Nucleus accumbens (tissue), 56 donors: ENCODE measurements at places on chromosomes 5 and 9.

DNA sequence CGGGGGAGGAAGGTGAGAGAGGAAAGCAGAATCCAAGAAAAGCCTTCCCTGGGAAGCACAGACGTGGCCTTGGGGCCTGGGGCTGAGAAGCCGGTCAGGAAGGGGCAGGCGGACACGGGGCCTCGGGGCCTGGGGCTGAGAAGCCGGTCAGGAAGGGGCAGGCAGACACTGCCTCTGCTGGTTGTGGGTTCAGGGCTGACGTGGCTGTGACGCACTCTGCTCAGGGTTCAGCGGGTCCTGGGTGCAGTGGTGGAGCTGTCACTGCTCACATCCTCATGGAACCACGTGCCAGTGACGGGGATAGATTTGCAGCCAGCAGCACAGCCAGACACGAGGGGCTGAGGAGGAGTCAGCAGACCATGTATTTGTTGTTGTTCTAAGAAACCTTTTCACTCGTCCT is 12.8 kb downstream of the PAEP start:
- DNase-seq = no peak

GRCh38 chr5:98641671-98642070 is 131.8 kb upstream of the RGMB start:
- DNase-seq = no peak

GRCh38 chr9:10026443-10026984 is 586.3 kb downstream of the PTPRD start:
- no peak for DNase-seq

DNA sequence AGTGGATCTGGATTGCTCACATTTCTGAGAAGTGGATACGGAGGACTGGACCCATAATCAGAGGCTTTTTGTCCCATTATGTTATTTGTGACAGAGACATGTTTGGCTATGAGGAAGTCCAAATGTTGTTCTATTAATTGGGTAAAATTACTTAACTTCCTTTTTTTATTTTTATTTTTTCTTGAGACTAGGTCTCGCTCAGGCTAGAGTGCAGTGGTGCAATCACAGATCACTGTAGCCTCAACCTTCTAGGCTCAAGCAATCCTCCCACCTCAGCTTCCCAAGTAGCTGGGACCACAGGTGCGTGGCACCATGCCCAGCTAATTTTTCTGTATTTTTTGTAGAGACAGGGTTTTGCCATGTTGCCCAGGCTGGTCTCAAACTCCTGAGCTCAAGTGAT is 11.9 kb upstream of the PGGT1B start:
- no peak for DNase-seq

GRCh38 chr5:96703384-96703920 is 41.3 kb downstream of the CAST start:
- no peak for DNase-seq

- DNase-seq = no peak
Observed at GRCh38 chr5:134975843-134976242, 8.1 kb downstream of the CATSPER3 start.

DNA sequence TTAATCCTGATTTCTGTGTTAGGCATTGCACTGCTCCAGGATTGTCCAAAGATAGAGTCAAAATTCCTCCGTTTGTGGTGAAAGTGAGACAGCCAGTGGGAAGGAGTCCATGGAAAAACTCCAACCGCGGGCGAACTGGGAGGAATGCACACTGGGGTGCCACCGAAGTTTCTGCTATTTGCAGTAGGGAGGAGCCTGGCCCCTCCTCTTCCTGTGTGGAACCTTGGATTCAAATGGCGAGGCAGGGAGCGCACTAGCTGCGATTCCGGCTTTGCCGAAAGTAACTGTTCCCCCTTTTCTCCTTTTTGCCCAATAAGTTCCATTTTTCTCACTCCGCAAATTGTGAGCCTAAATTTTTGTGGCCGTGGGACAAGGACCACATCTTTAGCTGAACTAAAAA is 9.3 kb downstream of the BAAT start:
- no peak for DNase-seq

DNA sequence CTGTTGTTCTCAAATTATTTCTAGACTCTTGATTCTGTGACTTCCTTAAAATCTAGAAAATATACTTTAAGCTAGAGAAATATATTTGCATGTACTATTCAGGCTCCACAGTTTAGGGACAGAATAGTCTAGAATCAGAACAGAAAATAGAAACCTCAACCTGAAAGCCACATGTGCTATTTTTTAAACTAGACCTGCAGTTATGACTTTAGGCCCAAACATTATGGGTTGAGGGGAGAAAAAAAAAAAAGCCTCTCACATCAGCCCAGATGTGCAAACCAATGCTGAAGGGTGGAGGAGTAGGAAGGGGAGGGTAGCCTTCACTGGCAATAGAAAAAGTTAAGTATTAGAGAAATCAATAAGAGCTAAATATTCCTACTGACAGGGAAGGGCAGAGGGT is 35.7 kb downstream of the ELL2 start:
- no peak for DNase-seq

DNA sequence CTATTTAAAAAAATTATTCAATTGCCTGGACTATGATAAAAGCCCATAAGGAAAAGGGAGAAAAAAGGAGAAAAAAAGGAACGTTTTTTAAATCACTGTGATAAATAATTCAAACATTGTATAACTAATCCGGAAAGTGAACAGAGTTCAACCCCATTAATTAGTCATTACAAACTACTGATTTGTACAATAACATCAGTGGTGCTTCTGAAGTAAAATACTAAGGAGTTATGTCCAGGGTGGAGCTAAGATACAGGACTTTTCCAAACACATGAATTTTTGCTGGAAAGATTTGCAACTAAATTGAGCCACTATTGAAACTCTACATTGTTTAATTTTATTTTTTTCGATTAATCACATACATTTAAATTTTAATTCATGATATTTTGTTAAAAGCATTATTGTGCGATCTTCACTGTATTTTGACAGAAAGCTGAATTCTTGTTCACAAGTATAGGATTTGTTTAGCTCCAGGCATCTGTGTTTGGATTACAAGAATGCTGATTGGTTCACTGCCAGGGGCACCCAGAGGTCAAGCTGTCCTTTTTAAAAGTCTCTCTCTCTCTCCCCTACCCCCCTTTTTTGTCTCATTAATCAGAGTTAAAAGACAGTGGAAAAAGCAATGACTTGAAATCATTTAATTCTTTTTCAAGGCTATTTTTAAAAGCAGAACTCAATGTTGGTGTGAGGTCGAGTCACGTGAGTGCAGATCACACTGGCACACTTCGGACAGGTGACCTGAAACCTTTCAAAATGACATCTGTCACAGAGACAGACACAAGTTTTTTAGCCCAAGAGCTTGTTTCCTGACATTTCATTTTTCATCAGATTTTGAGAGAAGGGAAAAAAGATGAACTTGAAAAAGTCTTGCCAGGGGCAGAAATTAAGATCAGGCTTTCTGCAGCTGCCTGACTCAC is 387.3 kb downstream of the NR2F1-AS1 start:
- DNase-seq = no peak

DNA sequence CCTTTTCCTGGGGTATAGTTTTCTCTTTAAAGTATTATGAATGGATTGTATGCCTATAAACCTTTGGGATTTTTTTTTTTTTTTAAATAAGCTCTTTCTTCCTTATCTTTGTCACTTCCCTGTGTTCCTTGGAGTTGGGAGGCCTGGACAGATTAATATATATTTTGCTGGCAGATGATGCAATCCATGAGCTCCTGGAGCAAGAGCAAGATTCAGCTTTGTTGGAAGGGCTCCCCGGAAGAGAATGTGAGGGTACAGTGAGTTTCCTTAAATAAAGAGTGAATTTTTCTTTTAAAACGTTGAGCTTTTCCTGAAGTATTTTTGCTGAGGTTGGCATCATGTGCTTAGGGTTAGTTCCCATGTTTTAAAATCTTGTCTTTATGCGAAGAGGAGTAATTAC is 98.7 kb upstream of the SLC28A3 start:
- no peak for DNase-seq

DNA sequence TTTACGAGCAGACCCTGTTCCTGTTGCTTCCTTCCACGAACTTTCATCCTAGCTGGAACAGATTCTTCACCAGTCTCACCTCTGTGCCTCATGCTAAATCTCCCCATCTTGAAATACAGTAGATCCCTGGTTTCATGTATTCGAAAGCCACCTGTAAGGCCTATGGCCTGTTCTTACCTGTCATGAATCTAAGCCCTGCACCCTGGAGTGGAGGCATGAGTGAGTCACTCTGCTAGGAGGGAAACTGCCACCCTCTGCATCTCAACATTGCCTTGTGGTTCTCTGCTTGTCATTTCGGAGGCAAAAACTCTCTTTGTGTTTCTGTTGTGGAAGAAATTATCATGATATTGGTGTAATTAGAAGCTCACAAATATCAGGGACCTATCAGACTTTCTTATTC is 320.0 kb downstream of the ENC1 start:
- DNase-seq = no peak

DNA sequence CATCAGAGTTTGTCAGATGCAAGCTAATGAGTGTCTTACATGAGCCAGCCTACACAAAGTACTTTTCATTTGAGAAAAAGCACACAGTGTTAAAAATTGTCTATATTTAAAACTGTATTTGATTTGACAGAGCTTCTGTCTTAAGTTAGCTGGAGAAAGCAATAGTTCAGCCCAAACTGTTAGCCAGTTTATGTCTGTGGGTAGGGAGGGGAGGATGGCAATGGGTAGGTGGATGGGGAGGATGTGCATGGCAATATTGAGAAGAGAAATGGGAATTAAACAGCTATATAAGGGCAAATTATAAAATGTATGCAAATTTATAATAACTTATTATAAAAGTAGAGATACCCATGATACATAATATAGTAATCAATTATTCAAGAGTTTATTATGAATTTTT is 31.3 kb downstream of the CDH9 start:
- DNase-seq = no peak

GRCh38 chr9:123033864-123034601 is 566 bp downstream of the GPR21 start:
- no peak for DNase-seq

- no peak for DNase-seq
Observed at GRCh38 chr5:153445875-153446579, 44.4 kb upstream of the GRIA1 start.

GRCh38 chr5:152644029-152644728 is 239.1 kb upstream of the NMUR2 start:
- DNase-seq = no peak

GRCh38 chr9:137367506-137368430 is 55.2 kb downstream of the EXD3 start:
- DNase-seq = no peak

DNA sequence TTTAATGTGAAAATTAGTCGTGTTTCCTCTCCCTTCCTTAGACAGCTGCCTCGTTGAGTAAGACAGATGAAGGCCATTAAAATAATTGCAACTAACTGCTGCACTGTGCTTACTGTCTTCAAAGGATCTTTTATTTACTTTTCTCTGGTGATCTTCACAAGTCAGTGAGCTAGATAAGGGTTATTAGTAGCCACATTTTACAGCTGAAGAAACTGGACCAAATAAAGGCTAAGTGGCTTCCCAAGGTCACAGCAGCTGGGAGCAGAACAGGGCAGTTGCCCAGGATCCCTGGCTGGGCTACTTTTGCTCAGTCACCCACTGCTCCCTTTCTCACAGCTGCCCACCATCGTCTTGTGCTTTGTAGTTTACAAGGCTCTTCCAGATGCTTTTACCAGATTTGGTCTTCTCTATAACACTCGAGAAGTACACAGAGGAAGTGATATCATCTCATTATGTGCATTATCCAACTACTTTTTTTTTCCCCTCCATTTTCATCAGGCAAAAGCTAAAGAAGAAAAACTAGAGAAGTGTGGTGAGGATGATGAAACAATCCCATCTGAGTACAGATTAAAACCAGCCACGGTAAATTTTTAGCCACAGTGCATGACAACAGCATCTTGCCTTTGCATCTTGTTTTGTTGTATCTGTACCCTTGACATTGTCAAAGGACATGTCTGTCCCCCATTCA is 61.8 kb downstream of the ERAP1 start:
- DNase-seq = no peak

GRCh38 chr5:75281716-75282465 is 45.2 kb upstream of the ANKRD31 start:
- DNase-seq = no peak

DNA sequence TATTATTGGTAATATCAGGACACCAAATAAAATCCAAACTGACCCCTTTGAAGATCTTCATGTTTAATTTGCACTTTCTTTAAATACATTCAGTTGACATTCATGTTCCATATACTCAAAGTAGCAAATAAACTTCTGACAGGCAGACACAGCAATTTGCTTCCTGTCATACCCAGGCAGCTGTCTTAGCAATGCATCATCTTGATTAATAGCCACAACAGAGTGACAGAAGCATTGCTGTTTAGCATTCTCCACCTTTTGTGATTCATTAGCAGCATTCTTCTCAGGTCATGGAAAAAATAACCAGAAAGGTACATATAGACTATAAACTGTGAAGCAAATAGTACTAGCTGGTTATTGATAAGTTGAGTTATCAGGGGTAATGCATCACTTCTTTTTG is 366.8 kb downstream of the CYLC2 start:
- no peak for DNase-seq

DNA sequence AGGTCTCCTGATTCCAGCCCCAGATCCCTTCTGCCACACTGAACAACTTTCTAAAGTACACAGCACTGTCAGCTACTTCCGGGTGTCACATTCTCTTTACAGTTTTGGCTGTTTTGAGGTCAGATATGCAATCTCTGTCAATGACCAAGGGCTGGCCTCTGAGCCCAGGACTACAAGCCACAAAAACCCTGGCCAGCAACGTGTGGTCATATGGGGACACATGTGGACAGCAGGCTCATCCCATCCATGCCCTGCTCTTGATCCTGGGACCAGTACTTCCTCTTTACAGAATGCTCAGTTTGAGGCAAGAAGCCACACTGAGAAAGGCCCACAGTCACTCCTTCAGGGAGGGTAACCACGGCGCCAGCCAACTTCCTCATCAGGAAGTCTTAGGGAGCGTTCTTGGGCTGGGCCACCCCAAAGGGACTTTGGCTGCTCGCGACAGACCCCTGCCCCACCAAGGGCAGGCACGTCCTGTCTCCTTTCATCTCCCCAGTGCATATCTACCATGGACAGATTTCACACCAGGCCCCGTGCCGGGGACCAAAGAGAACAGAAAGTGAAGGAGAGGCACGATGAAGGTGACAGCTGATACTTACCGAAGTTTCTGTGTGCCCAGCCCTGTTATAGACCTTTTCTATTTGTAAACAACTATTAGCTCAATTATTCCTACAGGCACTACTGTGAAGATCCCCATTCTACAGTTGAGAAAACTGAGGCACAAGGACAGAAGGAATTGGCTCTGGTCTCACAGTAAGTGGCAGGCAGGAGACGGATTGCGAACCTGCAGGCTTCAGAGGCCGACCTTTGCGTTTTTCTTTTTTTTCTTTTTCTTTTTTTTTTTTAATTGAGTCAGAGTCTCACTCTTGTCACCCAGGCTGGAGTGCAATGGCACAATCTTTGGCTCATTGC is 37.3 kb downstream of the STK10 start:
- DNase-seq = peak; percentile 34

- no peak for DNase-seq
Observed at GRCh38 chr5:103098993-103099392, 20.9 kb downstream of the GIN1 start.
